ENCODE measurements at places on chromosomes 11 and 22.

DNA sequence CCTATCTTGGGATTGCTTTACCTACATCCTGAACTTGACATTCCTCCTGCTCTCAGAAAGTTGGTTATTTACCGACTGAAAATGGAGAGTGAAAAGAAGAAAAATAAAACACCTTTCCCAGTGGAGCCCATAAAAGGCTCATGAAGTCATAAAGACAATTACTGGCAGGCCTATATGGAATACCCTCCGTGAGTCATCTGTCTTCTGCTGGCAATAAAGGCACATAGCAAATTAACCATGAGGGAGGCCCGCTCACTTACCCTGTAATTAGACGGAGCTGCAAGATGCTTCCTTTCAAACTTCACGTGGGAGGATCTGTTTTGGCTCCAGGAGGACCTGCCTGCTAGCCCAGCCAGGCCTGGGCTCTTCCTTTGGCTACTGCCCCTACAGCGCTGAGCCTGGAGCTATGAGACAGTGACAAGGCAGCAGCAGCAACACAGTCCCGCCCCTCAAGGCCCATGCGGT is 540.4 kb downstream of the BUD13 start:
- no peak for DNase-seq

DNA sequence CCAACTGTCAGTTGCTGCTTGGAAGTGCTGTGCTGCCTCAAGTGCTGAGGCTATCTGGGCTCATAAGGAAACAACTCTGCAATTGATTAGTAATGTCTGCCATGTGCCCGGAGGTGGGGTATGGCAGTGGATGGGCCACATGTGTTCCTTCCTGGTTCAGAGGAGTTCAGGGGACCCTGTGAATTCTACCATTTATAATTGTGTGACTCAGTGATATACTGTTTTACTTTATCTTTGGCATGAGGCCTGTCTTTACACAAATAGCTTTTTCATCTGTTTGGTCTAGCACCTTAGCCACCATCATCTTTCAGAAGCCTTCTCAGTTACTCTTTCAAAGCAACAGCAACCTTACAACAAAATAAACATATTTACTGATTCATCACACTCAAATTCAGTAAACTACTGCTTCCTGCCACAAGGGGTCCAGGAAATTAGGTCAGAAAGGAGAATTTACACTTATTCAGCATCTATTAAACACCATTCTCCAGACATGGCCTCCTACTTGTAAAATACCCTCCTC is 20.9 kb downstream of the DKK3 start:
- DNase-seq, result peak; percentile 56

DNA sequence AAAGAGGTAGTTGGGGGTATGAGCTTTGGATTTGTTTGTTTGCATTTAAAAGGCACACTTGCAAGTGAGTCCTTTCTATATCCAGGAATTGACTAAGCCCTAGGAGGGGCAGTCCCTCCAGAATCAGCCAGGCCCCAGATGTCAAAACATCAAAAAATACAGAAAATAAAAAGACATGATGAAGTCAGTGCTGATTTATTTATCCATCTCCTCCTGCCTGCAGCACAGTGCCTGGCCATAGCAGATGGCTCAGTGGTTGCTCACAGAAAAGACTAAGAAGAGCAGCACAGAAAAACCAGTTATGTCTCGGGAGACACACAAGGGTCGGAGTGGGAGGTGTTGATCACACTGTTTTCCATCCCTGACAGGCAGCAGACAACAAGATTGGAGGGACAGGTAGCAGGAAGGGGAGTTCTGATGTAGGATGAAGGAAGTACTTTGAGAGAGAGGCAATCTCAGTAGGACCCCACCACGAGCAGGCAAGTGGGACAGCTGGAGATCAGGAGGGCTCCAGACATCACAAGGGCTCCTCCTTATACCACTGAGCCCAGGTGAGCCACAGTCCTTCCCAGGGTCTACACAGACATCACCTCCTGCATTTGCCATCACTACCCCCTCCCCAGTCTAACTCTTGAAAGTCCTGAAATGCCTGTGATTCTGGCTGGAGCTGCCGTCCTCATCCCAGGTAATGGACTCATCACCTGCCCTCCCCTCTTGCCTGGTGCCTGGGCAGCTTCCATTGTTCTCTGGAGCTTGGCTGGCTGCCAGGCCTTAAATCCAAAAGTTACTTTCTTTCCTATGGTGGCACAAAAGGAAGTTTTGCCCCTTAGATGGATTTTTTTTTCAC is 32.3 kb downstream of the TMPRSS5 start:
- DNase-seq, result no peak

DNA sequence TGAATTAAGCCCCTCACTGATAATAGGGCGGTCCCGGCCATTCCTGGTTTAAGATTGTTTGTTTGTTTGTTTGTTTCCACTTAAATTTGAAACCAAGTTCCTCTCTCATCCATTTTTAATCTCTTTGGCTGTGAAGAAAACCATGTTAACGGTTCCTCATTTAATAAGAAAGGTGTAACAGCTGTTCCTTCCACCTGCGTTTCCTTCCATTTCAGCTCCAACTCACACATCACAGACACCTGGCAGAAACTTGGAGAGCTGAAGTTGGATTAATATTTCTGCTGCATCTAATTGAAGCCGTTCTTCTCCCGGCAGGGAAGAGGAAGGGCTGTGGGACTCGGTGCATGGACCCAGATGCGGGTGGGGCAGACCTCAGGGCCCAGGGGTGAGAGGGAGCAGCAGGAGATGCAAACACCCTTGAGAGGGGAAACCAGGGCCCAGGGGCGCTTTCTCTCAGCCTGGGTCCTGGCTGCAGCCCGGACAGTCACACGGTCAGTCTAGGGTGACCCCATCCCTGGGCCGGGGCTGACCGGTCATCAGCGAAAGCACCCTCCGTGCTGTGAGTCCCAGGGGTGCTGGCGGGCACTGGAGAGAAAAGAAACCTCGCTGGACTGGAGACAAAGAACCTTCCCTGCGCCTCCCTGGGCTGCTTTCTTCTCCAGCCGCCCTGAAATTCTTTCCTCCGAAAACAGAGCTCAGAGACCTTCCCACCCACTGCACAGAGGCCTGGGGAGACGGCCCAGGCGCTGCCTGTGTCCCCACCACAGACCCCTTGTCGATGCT is 242.0 kb downstream of the BRD1 start:
- DNase-seq, result no peak

DNA sequence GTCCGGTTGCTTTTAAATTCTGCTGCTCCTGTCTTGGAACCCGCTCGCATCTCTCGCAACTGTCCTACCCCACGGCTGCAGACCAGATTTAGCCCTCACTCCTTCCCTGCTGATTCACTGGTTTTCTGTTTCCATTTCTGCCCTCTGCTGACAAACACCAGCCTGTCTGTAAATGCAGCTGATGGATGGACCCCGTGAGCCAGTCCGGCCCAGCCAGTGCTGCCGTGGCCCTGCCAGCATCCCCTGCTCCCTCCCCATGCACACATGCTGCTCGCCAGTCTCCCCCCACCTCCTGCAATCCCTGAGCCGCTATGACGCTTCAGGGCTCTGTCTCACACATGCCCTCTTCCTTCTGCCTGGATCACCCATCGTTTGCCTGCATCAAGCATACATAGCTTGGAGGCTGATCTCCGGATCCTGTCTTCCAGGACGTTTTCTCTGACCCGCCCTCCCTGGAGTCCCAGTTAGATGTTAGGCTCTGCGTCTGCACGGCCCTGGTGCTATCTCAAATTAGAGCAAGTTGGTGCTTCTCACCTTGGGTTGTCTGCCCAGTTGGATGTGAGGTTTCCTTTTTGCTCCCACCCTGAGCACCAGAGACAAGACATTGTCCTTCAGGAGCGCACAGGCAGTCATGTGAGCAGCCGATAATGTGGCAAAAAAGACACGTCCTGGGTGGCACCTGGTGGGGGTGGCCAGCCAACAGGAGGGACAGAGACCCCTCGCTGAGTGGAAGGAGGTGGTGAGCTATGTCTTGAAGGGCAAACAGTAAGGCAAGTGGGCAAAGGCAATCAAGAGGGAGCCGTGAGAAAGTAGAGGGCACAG is 4.3 kb upstream of the ACR start:
- no peak for DNase-seq

DNA sequence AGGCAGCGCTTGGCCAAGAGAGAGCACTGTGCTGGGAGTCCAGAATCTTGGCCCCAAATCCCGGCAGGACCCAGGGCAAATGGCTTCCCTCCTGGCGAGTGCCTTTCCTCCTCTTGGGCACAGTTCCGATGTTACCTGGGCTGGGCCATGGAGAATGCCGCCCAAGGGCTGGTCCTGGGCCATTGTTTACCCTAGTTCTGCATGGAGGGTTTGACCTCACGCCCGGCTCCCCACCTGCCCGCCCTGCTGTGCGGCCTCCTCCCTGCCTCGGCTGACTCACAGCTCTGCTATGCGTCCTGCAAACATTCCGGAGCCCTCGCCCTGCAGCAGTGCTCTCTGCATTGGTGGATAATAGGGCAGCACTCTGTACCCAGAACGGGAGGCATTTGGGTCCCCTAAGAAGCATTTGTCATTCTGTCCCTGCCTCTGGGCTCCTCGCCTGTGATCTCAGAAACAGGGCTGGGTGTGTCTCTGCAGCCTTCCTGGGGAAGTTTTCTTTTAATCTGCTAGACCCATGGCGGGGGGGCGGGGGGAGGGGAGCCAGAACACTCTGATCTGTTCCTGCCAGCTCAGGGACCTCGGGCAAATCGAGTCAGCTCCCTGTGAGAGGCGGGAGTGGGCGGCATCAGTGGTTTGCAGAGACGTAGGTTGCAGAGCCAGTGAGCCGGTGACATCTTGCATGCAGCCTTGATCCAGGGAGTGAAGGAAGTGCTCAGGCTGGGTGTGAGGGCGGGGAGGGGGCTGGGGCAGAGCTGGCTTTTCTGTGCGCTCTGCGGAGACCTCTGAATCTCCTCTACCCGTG is 32.9 kb upstream of the SMIM38 start:
- peak; percentile 43 for DNase-seq

DNA sequence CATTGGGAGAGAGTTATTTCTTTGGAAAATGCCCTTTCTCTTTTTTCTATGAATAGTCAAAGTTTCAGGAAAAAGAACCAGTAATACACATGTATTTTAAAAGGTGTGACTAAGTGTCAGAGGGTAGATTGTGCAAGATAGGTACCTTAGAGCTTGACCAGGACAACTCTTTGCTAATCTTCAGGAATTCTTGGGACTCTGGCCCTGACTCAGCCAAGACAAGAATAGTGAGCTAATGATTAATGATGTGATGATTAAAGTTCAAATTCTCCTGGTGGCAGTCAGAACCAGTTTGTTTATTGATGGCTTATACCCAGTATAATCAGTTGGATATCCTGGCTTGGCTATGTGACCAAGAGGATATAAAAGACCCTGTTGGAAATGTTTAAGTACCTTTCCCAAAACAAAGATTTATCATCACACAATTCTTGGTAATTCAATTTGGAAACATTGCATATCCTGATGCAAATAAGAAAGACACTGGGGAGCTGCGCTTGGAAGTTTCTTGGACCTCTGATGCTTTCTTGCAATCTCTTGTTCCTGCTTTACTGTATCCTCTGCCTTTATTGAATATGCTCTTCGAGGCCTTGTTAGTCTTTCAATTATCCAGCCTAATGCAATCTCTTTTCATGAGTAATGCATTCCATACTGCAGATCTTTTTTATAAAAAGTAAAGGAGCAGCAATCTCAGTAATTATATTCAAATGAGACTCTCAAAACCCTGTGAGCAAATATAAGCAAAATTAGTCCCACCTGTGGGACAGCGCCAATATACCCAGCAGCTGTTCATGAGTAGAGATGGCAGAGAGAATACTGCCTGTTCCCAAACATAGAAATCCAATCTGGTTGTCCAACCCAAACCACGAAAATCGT is 48.0 kb upstream of the CEP126 start:
- no peak for DNase-seq

DNA sequence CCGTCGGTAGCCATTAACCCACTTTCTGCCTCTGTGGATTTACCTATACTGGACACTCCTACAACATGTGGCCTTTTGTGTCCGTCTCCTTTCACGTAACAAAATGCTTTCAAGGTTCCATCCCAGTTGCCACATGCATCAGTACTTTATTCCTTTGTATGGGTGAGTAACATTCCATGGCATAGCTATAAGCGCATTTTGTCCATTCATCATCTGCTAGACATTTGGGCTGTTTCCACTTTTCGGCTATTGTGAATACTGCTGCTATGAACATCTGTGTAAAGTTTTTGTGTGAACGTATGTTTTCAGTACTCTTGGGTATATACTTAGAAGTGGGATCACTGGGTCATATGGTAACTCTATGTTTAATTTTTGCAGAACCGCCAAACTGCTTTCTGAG is 257.2 kb downstream of the ST3GAL4 start:
- no peak for DNase-seq

DNA sequence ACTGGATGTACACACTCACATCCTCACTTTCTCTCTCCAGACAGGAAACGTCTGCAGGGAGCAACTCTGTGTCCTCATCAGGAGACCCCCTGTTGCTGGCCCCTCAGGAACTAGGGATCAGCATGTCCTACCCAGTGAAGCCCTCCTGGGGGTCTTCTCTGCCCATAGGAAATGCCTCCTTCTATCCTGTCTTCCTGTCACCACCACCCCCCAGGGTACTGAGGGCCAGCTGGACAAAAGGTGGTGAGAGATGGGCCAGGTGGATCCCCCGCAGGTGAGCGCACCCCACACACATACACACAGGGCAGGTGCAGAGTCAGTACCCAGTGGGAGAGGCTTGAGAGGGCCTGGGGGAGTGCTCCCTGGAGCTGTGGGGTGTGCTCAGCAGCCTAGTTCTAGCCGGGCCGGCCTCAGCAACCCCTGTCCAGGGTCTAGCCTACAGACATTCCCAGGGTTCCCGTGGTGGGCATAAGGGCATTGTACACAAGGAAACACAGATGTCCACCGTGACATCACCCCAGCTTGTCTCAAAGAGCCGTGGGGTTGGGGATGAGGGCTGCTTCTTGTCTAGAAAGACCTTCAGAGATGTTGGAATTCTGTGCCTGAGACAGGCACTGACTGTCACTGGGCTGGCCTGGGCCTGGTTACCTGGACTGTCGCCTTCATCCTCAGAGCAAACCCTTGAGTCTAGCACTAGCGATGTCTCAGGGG is 9.2 kb downstream of the GP1BB start:
- no peak for DNase-seq

GRCh38 chr22:43050995-43051394 is 36.0 kb upstream of the PACSIN2 start:
- no peak for DNase-seq

- DNase-seq, result no peak
Measured at GRCh38 chr22:47195156-47195483, 432.7 kb downstream of the TBC1D22A start.

DNA sequence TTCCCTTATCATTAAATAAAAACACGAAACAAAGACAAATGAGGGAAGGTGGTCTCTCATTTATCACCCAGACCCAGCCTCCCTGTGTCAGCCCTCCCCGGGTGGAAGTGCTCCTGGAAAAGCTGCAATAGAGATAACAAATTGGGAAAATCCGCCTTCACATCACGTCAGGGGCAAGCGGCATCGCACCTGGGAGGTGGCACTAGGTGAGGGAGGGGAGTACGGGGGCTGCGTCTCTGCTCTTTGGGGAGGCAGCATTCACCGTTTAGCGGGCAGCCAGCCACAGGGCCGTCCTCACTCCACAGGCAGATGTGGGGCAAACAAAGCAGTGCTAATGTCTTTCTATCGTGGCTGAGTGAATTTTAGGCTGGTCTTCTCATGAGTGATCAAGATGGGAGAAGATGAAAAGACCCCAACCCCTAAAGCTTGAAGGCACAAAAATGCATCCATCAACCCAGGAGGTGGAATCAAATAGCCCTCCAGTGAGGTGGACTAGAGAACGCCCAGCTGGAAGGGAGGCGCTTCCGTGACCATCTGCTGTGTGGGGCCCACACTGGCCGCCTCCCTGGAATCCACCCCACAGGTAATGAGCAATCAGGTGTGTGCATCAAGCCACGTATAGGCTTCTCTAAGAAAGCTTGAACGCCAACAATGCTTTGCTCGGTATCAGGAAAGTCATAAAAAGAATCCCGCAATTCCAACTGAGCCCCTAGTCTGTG is 629.5 kb downstream of the BRD1 start:
- DNase-seq, result no peak
